ENCODE measurements at places on chromosomes 1 and 21.

DNA sequence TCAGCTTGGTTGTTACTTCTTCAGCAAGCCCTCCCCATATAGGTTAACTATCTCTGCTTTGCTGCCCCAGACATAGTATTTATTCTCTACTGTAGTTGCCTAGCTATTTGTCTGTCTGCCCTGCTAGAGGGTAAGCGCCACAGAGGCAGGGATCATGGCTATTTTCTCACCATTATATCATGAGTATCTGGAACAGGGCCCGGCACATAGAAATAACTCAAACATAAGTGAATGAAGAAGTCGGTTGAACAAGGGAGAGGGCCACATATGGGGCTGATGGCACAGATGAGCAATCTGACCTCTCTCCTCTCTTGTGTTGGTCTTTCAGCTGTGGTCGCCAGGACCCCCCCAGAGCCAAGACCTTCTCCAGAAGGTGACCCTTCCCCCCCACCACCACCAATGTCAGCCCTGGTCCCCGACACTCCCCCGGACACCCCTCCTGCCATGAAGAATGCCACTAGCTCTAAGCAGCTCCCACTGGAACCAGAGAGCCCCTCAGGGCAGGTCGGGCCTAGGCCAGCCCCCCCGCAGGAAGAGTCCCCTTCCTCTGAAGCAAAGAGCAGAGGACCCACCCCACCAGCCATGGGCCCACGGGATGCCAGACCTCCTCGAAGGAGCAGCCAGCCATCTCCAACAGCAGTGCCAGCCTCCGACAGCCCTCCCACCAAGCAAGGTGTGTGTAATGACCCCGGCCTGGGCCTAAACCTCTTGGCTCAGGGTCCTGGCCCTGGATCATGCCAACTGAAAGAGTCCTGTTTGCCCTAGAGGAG is 14.9 kb downstream of the MAP7D1 start:
- no peak for DNase-seq

- peak; percentile 97 for DNase-seq
These were observed 98.0 kb upstream of the DUSP10 start for GRCh38 chr1:221839782-221840395.

DNA sequence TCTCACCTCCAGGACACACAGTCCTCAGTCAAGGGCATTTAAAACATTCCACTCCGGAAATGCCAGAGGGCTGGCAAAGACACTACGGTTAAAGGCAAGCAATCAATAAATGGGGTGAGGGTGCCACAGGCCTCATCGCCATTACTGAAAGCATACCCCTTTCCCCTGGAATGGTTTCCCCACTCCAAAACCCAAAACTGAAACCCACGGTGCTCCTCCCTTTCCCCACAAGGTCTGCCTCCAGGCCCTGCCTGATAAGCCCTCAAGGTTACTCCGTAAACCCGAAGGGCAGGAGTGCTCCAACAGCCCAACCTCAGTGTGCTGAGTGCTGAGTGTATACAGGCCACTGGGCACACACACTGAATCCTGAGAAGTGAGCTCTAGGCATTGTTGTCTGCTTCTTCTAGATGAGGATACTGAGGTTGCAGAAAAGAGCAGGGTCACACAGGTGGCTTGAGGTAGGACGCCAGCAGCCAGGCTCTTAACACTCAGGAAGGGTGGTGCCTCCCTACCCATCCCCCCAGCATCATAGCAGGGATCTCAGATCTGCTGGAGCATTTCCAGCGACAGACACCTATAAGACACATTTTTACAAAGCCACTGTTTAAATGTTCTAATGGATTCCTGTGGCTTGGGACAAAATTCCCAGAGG is 29.0 kb downstream of the SSBP3 start:
- peak; percentile 29 for DNase-seq

DNA sequence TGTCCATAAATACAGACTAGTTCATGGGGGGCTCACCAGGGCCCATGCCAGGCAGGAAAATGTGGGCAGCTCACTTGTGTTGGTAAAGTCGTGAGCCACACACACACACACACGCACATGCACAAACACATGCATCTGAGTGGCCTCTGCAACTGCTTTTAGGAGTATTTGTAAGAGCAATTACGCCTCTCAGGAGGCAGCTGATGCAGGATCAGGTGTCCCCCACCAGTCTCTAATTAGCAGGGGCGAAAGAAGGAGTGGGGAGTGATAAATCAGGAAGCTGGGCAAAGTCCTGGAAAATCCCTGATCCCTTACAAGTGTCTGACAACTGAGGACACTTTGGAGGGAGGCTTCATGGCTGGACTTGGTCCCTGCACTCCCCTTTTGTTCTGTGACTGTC is 5.7 kb upstream of the IVL start:
- DNase-seq, result no peak

GRCh38 chr1:223401873-223402789 is 8.9 kb downstream of the CCDC185 start:
- peak; percentile 83 for DNase-seq

DNA sequence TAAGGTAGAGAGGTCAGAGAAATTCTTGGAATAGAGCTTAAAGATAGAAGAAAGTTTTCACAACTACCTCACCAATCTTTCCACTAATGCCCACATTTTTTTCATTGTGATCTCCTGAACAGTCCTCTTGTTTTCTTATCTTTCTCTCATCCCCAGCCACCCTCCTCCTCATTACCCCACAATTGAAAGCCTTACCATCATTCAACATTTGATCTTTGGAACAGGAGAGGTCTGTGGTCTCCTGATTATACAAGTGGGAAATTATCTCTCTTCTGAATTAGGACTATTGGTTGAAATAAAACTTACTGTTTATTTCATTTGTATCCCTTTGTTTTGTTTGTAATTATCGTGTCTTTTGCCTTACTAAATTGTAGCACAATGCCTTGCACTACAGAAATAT is 29.6 kb downstream of the DNAH14 start:
- no peak for DNase-seq

DNA sequence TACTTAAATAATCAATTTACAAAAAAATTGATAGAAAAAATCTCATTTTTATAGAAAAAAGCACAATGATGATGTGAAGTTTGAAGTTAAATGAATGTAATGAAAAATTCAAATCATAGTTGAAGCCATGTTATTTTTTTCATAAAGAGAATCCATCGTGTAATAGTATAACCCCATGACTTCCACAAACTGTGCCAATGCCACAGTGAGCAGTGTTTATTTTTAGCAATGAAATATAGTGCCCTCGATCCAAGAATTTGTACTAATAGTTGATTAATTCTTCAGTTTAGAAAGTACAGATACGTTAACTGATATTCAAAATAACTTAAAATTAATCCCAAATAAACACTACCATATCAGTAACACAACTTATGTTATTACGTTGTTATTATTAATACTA is 225.9 kb downstream of the PTPRC start:
- no peak for DNase-seq

GRCh38 chr1:53715478-53715877 is 23.5 kb downstream of the GLIS1 start:
- DNase-seq, result no peak

- DNase-seq, result peak; percentile 47
These were observed 80.6 kb upstream of the LAMC2 start for GRCh38 chr1:183105449-183105848.

- DNase-seq, result no peak
These were observed 44.8 kb downstream of the OLFML3 start for GRCh38 chr1:114024049-114024448.

GRCh38 chr1:117754061-117754969 is 148.5 kb downstream of the TENT5C start:
- peak; percentile 73 for DNase-seq
